Activated CD4-positive, alpha-beta memory T cell treated with anti-CD3 and anti-CD28 coated beads, Interleukin-2, amount 10 ng/mL, durations not matched to agents 7 days and 5 days (primary cell): ENCODE measurements at places on chromosomes 13 and 19. TPM values are rescaled to one million over a fixed set of nuclear protein-coding genes. Genes with fewer than 3 reads are reported as not detected.

GRCh38 chr19:28841531-28841930, 371.4 kb downstream of the UQCRFS1 start:
- H3K27ac ChIP-seq: no peak overlapping the region
- H3K4me1 ChIP-seq: no peaks in the 10 kb centered on the region
- H3K36me3 ChIP-seq: no peaks in the 10 kb centered on the region

DNA sequence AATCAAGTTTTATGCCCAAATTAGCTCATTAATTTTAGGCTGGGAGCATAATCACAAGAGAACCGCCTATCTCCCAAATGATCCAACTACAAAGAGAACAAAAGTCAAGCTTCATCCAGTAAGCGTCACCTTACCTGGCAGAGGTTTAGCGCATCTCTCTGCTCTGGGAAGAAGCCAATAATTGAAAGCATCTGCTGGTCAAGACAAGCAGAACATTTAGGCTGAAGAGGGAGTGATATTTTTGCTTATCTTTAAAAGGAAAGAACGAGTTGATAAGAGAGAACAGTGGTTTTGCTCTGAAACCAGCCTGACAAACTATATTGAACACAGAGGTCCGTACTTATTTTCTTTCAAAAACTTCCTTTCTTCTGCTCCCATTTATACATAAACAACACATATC, 242.1 kb downstream of the ENOX1 start:
- peaks cover 3% of the 10 kb centered on the region for H3K4me1 ChIP-seq
- H3K4me3 ChIP-seq: no peak overlapping the region
- no peaks in the 10 kb centered on the region for H3K36me3 ChIP-seq
- H3K27me3 ChIP-seq: no peaks in the 10 kb centered on the region
- DNase-seq: no peak

GRCh38 chr19:934865-935479, 9.1 kb downstream of the ARID3A start:
- H3K27ac ChIP-seq: no peak overlapping the region
- H3K4me3 ChIP-seq: no peak overlapping the region
- H3K36me3 ChIP-seq: peaks cover 34% of the 10 kb centered on the region

- no peaks in the 10 kb centered on the region for H3K36me3 ChIP-seq
- no peak overlapping the region for H3K4me3 ChIP-seq
- no peak overlapping the region for H3K27ac ChIP-seq
Observed at GRCh38 chr13:37481885-37482227, 116.7 kb downstream of the POSTN start.

DNA sequence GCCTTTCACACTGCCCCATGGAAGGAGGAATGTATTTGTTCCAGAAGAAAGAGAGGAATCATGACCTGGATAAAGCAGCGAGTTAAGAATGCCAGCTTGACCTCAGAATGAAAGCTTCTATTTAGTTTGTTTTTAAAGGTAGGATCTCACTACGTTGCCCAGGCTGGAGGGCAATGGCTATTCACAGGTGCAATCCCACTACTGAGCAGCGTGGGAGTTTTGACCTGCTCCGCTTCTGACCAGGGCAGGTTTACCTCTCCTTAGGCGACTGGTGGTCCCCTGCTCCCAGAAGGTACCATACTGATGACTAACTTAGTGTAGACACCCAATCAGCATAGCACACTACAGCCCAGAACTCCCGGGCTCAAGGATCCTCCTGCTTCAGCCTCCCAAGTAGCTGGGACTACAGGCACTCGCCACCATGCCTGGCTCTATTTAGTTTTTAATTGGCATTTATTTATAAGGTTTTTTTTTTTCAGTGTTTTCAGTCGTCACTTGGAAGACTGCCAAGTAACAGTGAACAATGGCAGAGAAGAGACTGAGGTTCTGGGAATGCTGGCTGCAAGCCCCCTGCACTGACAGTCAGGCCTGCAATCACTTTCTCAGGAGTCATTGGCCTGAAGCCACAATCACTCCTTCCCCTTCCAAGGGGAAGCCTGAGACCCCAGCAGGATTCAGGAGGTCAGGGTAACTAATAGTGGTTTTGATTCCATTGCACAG, 73.1 kb downstream of the EPS15L1 start:
- H3K4me1 ChIP-seq: peaks cover 7% of the 10 kb centered on the region
- H3K27me3 ChIP-seq: no peaks in the 10 kb centered on the region
- H3K27ac ChIP-seq: no peak overlapping the region
- H3K36me3 ChIP-seq: peaks cover 28% of the 10 kb centered on the region
- H3K4me3 ChIP-seq: no peak overlapping the region
- DNase-seq: no peak

Gene CD70
- total RNA-seq: 64.1 TPM

- no peak overlapping the region for H3K4me3 ChIP-seq
- H3K27ac ChIP-seq: no peak overlapping the region
- H3K27me3 ChIP-seq: peaks cover 23% of the 10 kb centered on the region
- no peak for DNase-seq
- H3K36me3 ChIP-seq: no peaks in the 10 kb centered on the region
Observed at GRCh38 chr19:1289686-1290025, 4.0 kb downstream of the EFNA2 start.

Gene STOML3
- total RNA-seq: not detected

DNA sequence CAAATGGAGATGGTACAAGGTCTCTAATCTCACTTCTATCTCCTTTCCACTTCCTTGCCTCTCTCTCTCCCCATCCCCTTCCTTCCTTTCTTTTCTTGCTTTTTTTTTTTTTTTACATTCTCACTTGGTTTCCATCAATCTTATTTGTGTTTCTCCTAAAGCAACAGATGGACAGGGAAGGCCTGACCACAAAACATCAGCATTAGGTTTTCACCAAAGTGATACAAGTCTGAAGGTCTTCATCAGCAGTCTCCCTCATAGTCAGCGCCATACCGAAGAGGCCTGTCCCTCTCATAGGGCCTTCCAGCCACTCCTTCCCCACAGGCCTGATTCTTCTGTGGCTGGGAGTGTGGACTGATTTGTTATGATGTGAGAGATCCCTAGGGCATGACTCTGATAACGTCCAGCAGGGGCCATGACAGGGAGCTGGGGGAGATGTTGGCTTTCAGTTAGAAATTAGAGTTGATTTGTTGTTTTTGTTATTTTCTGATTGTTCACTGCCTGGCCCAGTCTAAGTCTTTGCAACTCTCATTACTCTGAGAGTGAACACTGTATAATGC, 158.7 kb downstream of the SLC7A1 start:
- H3K4me3 ChIP-seq: no peak overlapping the region
- H3K4me1 ChIP-seq: no peaks in the 10 kb centered on the region
- no peak for DNase-seq
- no peak overlapping the region for H3K27ac ChIP-seq

- H3K4me1 ChIP-seq: peaks cover 56% of the 10 kb centered on the region
- peak; percentile 80 for DNase-seq
- no peaks in the 10 kb centered on the region for H3K27me3 ChIP-seq
- H3K4me3 ChIP-seq: peak overlapping the region; percentile 89
- peaks cover 34% of the 10 kb centered on the region for H3K36me3 ChIP-seq
Observed at GRCh38 chr19:12669270-12670158, 2.9 kb downstream of the WDR83 start.

- peaks cover 10% of the 10 kb centered on the region for H3K4me1 ChIP-seq
- H3K36me3 ChIP-seq: no peaks in the 10 kb centered on the region
- no peak overlapping the region for H3K4me3 ChIP-seq
- DNase-seq: no peak
- H3K27ac ChIP-seq: no peak overlapping the region
Observed at GRCh38 chr13:31008400-31009115, 76.1 kb downstream of the TEX26 start.

Gene KCNN1
- not detected for total RNA-seq

Gene ZDHHC20
- 103 TPM for total RNA-seq

Gene YJEFN3
- 8.2 TPM for total RNA-seq

- H3K4me1 ChIP-seq: no peaks in the 10 kb centered on the region
- H3K27me3 ChIP-seq: no peaks in the 10 kb centered on the region
- no peak overlapping the region for H3K4me3 ChIP-seq
- H3K27ac ChIP-seq: no peak overlapping the region
- DNase-seq: no peak
- H3K36me3 ChIP-seq: no peaks in the 10 kb centered on the region
Observed at GRCh38 chr13:71089056-71089455, 777.9 kb downstream of the DACH1 start.

Gene MBD3L3
- total RNA-seq: not detected

- DNase-seq: peak; percentile 69
- H3K27ac ChIP-seq: peak overlapping the region; percentile 58
- H3K36me3 ChIP-seq: peaks cover 3% of the 10 kb centered on the region
Observed at GRCh38 chr19:49546825-49547565, 19.2 kb downstream of the RCN3 start.

- H3K4me1 ChIP-seq: peaks cover 55% of the 10 kb centered on the region
- H3K36me3 ChIP-seq: peaks cover 43% of the 10 kb centered on the region
- H3K4me3 ChIP-seq: peak overlapping the region; percentile 93
- peak overlapping the region; percentile 98 for H3K27ac ChIP-seq
- peak; percentile 70 for DNase-seq
Observed at GRCh38 chr19:1259876-1260748, 9.0 kb upstream of the CIRBP start.

DNA sequence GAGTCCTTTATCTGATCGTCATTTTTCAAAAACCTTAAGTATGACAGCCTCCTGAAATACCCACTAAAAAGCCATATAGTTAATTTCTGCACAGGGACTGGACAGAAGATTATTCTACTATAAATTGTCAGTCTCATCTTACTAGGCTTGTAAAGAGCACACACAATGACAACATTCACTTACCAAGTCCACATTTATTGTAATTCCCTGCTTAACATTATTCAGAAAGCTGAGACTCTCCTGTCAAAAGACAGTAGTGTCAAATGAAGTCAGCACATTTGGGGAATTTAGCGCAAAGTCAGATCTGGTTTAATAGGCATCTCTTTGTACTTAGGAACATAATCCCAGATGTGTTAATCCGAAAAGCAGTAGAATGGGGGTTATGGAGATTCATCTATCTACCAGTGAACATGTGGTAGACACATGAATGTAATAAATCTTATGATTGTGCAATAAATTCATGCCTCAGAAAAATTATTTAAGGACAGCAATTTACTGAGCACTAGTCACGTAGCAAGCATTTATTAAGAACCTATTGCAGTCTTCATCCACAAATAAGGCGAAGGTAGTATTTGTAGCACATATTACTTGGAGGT, 224.6 kb upstream of the GPC6 start:
- no peak overlapping the region for H3K4me3 ChIP-seq
- DNase-seq: no peak
- no peak overlapping the region for H3K27ac ChIP-seq
- no peaks in the 10 kb centered on the region for H3K27me3 ChIP-seq

Gene ZNF415
- total RNA-seq: 0.33 TPM

- H3K27ac ChIP-seq: peak overlapping the region; percentile 44
- peak overlapping the region; percentile 3 for H3K4me3 ChIP-seq
- H3K4me1 ChIP-seq: peaks cover 22% of the 10 kb centered on the region
- DNase-seq: no peak
- H3K27me3 ChIP-seq: peaks cover 63% of the 10 kb centered on the region
Observed at GRCh38 chr19:29528946-29529645, 3.3 kb downstream of the VSTM2B start.

Gene C19orf38
- 1.1 TPM for total RNA-seq

DNA sequence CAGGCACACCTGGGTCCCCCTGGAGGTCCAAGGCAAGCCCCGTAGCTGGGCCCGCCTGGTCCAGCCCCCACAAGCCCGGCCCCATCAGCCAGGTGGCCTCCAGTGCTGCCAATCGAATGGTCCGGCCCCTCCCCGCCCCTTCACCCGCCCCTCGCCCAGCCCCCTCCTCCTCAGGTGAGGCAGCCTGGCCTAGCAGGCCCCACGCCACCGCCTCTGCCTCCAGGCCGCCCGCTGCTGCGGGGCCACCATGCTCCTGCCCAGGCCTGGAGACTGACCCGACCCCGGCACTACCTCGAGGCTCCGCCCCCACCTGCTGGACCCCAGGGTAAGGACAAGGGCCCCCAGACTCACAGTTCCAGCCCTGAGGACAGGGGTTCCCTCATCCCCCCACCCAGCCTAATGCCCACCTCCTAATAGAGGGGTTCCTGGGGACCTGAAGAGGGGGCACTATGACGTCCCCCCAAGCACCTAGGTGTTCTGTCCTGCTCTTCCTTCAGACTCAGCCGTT, at the start of gene HPN:
HPN (plus strand) TSS at position 174 of the 508 bp plus-strand sequence. CDS start 786 bp downstream, outside the sequence.
- no peak within 1 kb of the TSS for H3K27ac ChIP-seq
- no peaks in the 10 kb centered on the region for H3K36me3 ChIP-seq
- peak within 1 kb of the TSS; percentile 24 for H3K4me3 ChIP-seq
- H3K27me3 ChIP-seq: peaks cover 9% of the 10 kb centered on the region
- no peak for DNase-seq

Gene PLK5
- total RNA-seq: not detected

Gene PRTN3
- total RNA-seq: not detected

Gene KCNJ14
- total RNA-seq: 0.86 TPM

Gene PDE4C
- total RNA-seq: 0.18 TPM

GRCh38 chr13:30395192-30396158, 26.8 kb upstream of the UBE2L5 start:
- no peaks in the 10 kb centered on the region for H3K27me3 ChIP-seq
- H3K4me3 ChIP-seq: peak overlapping the region; percentile 83
- H3K4me1 ChIP-seq: peaks cover 26% of the 10 kb centered on the region
- peak; percentile 84 for DNase-seq
- no peaks in the 10 kb centered on the region for H3K36me3 ChIP-seq

DNA sequence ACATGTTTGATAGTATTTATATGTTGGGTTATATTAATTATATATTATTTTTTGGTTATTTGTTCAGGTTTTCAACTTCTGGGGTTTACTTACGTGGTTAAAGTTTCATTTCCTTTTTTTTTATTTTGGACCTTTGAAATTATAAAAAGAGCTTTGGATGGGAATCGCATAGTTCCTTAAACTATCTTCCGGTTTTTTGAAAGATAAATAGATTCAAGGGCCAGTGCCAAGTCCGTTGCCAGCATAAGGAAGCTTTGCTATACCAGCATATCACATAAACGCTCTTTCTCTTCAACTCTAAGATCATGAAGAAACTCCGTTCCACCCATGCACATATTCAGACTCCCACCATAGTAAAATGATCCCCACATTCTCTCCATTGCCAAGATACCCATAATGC, 7.4 kb upstream of the OXGR1 start:
- DNase-seq: no peak
- no peak overlapping the region for H3K4me3 ChIP-seq
- H3K36me3 ChIP-seq: no peaks in the 10 kb centered on the region
- peaks cover 24% of the 10 kb centered on the region for H3K27me3 ChIP-seq
- no peak overlapping the region for H3K27ac ChIP-seq
- H3K4me1 ChIP-seq: no peaks in the 10 kb centered on the region

Gene CASP14
- not detected for total RNA-seq

- peaks cover 34% of the 10 kb centered on the region for H3K4me1 ChIP-seq
- peaks cover 6% of the 10 kb centered on the region for H3K27me3 ChIP-seq
Observed at GRCh38 chr19:58544591-58545285, 874 bp downstream of the TRIM28 start.

- H3K27ac ChIP-seq: no peak overlapping the region
- no peak overlapping the region for H3K4me3 ChIP-seq
- no peak for DNase-seq
- H3K4me1 ChIP-seq: no peaks in the 10 kb centered on the region
- H3K36me3 ChIP-seq: no peaks in the 10 kb centered on the region
Observed at GRCh38 chr13:43405457-43405856, 381.3 kb downstream of the ENOX1 start.

Gene NCR1
- not detected for total RNA-seq

Gene KIR2DL3
- not detected for total RNA-seq

Gene CRLF1
- not detected for total RNA-seq

DNA sequence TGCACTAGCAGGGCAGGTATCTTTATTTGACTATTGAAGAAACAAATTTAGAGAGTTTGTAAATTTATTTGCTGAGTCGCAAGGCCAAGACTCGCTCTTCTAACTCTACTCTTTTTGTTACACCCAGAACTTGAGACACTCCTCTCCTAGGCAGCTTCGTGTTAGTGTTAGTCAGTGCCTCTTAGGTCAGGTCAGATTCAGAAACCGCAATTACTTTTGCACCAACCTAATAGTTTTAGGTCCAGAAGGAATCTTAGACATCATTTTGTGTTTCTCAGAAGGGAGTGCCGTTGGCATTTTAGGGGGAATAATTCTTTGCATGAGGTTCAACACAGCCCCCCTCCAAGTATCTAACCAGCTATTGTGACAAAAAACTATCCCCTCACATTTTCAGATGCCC, 8.8 kb downstream of the GPR180 start:
- peaks cover 28% of the 10 kb centered on the region for H3K4me1 ChIP-seq
- H3K27ac ChIP-seq: no peak overlapping the region
- DNase-seq: no peak
